ENCODE measurements at places on chromosomes 4 and X. TPM values are rescaled to one million over a fixed set of nuclear protein-coding genes. Genes with fewer than 3 reads are reported as not detected.

DNA sequence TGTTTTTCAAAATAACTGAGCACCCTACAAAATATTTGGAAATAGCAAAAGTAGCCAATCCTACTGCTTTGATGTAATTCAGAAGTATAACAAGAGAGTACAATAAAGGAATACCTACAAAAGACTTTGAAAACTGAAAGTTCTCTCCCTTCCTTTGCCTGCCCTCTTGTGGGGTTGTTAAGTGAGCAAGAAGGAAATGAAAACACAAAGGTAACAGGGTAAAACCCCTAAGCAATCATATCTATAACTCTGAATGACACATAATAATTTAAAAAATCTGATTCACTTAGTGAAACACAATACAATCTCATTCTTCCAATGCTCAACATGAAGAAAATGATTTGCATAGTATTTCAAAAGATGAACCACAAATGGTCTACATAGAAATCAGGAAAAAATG lies 98.2 kb downstream of the FRYL start:
- DNase-seq, result no peak
- no peak overlapping the region for H3K4me3 ChIP-seq
- no peaks in the 10 kb centered on the region for H3K4me1 ChIP-seq
- H3K36me3 ChIP-seq, result no peaks in the 10 kb centered on the region

GRCh38 chr4:171629182-171629581 lies 184.0 kb upstream of the GALNTL6 start:
- H3K4me1 ChIP-seq, result no peaks in the 10 kb centered on the region
- no peaks in the 10 kb centered on the region for H3K27me3 ChIP-seq
- H3K36me3 ChIP-seq, result no peaks in the 10 kb centered on the region
- H3K4me3 ChIP-seq, result no peak overlapping the region
- H3K27ac ChIP-seq, result no peak overlapping the region

DNA sequence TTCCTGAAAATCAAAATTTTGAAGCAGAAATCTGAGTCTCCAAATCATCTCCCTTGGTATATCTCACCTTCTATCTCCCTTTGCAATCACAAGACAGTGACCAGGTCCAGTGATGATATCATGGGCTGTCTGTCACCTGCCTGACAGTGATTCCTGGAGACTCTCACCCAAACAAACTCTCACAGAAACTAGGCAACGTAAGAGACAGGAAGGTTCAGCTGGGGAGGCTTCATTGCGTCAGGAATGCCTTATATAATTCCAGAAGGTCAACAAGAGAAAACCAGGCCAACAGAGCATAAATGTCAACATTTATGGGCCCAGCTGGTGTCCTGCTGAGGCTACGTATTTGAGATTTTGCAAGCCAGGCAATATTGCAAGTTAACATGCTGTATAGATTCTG lies 412.7 kb downstream of the KCNIP4 start:
- H3K27me3 ChIP-seq, result no peaks in the 10 kb centered on the region
- no peak overlapping the region for H3K27ac ChIP-seq
- H3K4me1 ChIP-seq, result peaks cover 4% of the 10 kb centered on the region
- H3K36me3 ChIP-seq, result no peaks in the 10 kb centered on the region

GRCh38 chr4:5905714-5906113 lies 12.8 kb upstream of the CRMP1 start:
- no peaks in the 10 kb centered on the region for H3K4me1 ChIP-seq
- H3K27me3 ChIP-seq, result no peaks in the 10 kb centered on the region
- DNase-seq, result no peak
- H3K36me3 ChIP-seq, result no peaks in the 10 kb centered on the region

- no peaks in the 10 kb centered on the region for H3K27me3 ChIP-seq
- H3K36me3 ChIP-seq, result no peaks in the 10 kb centered on the region
- peak overlapping the region; percentile 60 for H3K27ac ChIP-seq
- peak overlapping the region; percentile 1 for H3K4me3 ChIP-seq
These were observed 155.7 kb upstream of the JADE1 start for GRCh38 chr4:128653527-128654444.

DNA sequence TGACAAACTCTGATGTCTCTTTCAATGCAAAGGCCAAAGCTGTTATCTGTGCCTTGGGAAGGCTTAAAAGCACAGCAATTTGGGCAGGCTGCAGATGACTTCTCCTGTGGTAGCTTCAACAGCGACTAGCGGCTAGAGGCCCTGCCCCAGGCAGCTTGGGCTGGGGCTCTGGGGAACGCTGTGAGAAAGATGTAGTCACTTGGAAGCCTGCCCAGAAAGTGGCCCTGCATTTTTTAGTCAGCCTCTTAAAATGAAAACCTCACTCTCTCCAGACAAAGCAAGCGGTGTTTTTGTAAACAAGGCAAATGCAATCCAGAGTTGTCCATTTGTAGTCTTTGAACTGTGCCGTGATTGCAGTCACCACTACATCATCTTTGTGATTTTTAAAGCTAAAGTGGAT lies 27.5 kb downstream of the PCYT1B start:
- H3K27me3 ChIP-seq, result no peaks in the 10 kb centered on the region
- no peaks in the 10 kb centered on the region for H3K4me1 ChIP-seq
- H3K4me3 ChIP-seq, result no peak overlapping the region
- DNase-seq, result no peak
- H3K27ac ChIP-seq, result no peak overlapping the region

GRCh38 chr4:26450418-26450817 lies 39.9 kb downstream of the CCKAR start:
- no peaks in the 10 kb centered on the region for H3K36me3 ChIP-seq
- H3K4me1 ChIP-seq, result no peaks in the 10 kb centered on the region
- H3K27ac ChIP-seq, result no peak overlapping the region
- H3K4me3 ChIP-seq, result no peak overlapping the region

GRCh38 chrX:21943460-21944135 lies 3.1 kb downstream of the SMS start:
- H3K4me3 ChIP-seq, result no peak overlapping the region
- H3K4me1 ChIP-seq, result peaks cover 21% of the 10 kb centered on the region
- no peaks in the 10 kb centered on the region for H3K36me3 ChIP-seq
- DNase-seq, result no peak
- H3K27ac ChIP-seq, result no peak overlapping the region

DNA sequence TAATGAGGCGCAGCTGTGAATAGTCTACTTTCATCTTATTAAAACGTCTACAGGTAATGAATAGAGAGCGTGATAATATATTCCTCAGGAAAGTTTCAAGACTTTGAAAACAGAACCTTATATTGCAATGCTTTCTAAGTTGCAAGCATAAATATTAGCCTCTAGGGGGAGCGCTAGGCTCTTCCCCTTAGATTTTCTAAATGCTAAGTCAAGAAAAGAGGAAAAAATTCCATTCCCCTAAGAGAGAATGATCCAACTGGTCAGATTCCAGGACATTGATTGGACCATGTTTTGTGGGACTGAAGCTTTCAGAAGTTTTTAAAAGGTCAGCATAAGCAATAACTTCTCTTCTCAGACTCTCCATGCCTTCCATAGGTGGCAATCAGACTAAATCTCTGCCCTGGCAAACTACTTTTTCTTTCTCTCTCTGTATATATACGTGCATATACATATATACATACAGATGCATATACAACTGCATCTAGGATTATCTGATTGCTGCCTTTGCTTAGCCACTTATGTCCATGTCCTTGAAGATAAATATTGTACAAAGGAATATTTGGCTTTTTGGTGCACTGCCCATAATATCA lies 492.9 kb downstream of the INPP4B start:
- no peak overlapping the region for H3K4me3 ChIP-seq
- peak overlapping the region; percentile 17 for H3K27ac ChIP-seq
- no peak for DNase-seq
- H3K27me3 ChIP-seq, result no peaks in the 10 kb centered on the region

GRCh38 chrX:42686706-42687105 lies 91.3 kb downstream of the PPP1R2C start:
- H3K4me3 ChIP-seq, result no peak overlapping the region
- H3K36me3 ChIP-seq, result no peaks in the 10 kb centered on the region
- no peaks in the 10 kb centered on the region for H3K4me1 ChIP-seq
- no peak overlapping the region for H3K27ac ChIP-seq
- no peak for DNase-seq

- DNase-seq, result no peak
- H3K27me3 ChIP-seq, result no peaks in the 10 kb centered on the region
- H3K4me3 ChIP-seq, result no peak overlapping the region
- H3K27ac ChIP-seq, result no peak overlapping the region
- peaks cover 9% of the 10 kb centered on the region for H3K4me1 ChIP-seq
These were observed 141.0 kb downstream of the MAB21L2 start for GRCh38 chr4:150722908-150723362.

GRCh38 chrX:75303795-75304194 lies 29.9 kb downstream of the UPRT start:
- no peak overlapping the region for H3K4me3 ChIP-seq
- H3K4me1 ChIP-seq, result no peaks in the 10 kb centered on the region
- DNase-seq, result no peak

GRCh38 chrX:13317366-13317765 lies 2.5 kb downstream of the ATXN3L start:
- no peak for DNase-seq
- H3K4me3 ChIP-seq, result no peak overlapping the region
- no peaks in the 10 kb centered on the region for H3K27me3 ChIP-seq
- H3K27ac ChIP-seq, result no peak overlapping the region
- no peaks in the 10 kb centered on the region for H3K36me3 ChIP-seq

DNA sequence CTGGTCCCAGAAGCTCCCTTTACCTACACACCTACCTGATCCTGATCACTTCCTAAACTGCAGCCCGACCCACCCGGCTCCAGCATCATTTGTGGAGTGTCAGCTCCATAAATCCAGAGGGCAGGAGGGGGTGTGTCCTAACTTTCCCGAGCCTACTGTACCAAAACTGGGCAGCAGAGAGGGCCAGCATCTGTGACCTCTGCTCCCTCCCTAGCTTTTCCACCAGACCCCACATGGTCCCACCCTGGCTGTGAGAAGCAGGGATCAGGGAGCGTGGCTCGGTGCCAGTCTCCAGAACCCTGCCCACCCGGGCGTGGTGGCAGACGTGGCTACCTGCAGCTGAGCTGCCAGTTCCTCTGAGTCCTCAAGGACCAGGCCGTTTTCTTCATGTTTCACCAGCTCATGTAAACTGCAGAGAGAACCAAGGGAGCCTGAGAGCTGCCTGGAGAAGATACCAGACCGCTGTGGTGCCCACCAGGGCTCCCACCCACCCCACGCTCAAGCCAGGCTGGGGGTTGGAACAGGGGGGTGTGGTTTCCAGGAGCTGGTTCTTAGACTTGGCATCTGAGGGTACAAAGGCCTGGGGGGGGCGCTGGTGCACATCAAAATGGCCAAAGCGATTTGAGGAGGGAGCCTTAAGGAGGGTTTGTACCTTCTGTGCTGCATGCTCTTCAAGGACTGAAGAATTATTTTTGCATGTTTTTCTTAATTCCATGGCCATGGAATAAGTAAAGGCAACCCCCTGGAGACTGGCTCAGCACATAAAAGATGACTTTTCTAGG lies 76.7 kb upstream of the DRD5 start:
- no peak for DNase-seq
- no peaks in the 10 kb centered on the region for H3K27me3 ChIP-seq
- no peak overlapping the region for H3K27ac ChIP-seq
- H3K4me1 ChIP-seq, result no peaks in the 10 kb centered on the region

DNA sequence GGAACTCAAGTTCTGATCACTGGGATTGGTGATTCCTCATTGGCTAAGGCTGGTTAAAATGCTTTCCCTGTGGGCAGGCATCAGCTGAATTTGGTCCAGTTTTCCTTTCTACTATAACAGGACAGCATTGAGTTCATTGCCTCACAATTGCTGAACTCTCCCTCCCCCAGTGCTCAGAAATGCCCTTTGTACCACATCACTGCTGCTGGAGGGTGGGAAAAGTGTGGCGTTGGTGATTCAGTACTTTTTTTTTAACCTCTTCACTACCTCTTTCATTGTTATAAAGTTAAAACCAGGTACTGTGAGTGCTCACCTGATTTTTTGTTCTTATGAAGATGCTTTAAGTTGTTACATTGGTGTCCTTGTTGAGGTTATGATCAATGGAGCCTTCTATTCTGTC lies 69.3 kb upstream of the IL2 start:
- no peak overlapping the region for H3K4me3 ChIP-seq
- H3K27me3 ChIP-seq, result no peaks in the 10 kb centered on the region
- no peaks in the 10 kb centered on the region for H3K4me1 ChIP-seq
- no peak for DNase-seq
- no peaks in the 10 kb centered on the region for H3K36me3 ChIP-seq

GRCh38 chr4:145734576-145735346 lies 54.8 kb downstream of the C4orf51 start:
- H3K4me3 ChIP-seq, result peak overlapping the region; percentile 75
- H3K4me1 ChIP-seq, result peaks cover 38% of the 10 kb centered on the region
- peak overlapping the region; percentile 92 for H3K27ac ChIP-seq
- no peaks in the 10 kb centered on the region for H3K27me3 ChIP-seq
- no peaks in the 10 kb centered on the region for H3K36me3 ChIP-seq

- H3K4me3 ChIP-seq, result no peak overlapping the region
- peak overlapping the region; percentile 4 for H3K27ac ChIP-seq
- DNase-seq, result no peak
- H3K36me3 ChIP-seq, result no peaks in the 10 kb centered on the region
These were observed 58.0 kb downstream of the PPEF2 start for GRCh38 chr4:75844151-75844662.

- H3K4me3 ChIP-seq, result no peak overlapping the region
- H3K27ac ChIP-seq, result no peak overlapping the region
- no peaks in the 10 kb centered on the region for H3K36me3 ChIP-seq
- H3K4me1 ChIP-seq, result no peaks in the 10 kb centered on the region
- no peaks in the 10 kb centered on the region for H3K27me3 ChIP-seq
- DNase-seq, result no peak
These were observed 234.0 kb downstream of the OPHN1 start for GRCh38 chrX:68199062-68199848.

GRCh38 chr4:25161593-25161950 lies 1.3 kb upstream of the SEPSECS start:
- no peaks in the 10 kb centered on the region for H3K36me3 ChIP-seq
- peaks cover 23% of the 10 kb centered on the region for H3K4me1 ChIP-seq
- no peaks in the 10 kb centered on the region for H3K27me3 ChIP-seq
- peak overlapping the region; percentile 69 for H3K4me3 ChIP-seq
- DNase-seq, result no peak
- peak overlapping the region; percentile 89 for H3K27ac ChIP-seq

GRCh38 chr4:2254665-2255500 lies 7.0 kb downstream of the MXD4 start:
- H3K4me3 ChIP-seq, result peak overlapping the region; percentile 36
- DNase-seq, result no peak
- H3K4me1 ChIP-seq, result peaks cover 64% of the 10 kb centered on the region
- peaks cover 39% of the 10 kb centered on the region for H3K36me3 ChIP-seq
- H3K27ac ChIP-seq, result peak overlapping the region; percentile 88

The BLOC1S4 gene
- total RNA-seq, result 34.9 TPM

The TCEAL3 gene
- 32.7 TPM for total RNA-seq

The CT45A5 gene
- not detected for total RNA-seq

The DMD gene
- total RNA-seq, result 25.8 TPM

The ALAS2 gene
- 5.6 TPM for total RNA-seq

The KDR gene
- 19.4 TPM for total RNA-seq

The PPP1R2C gene
- not detected for total RNA-seq

The WDR17 gene
- 2.0 TPM for total RNA-seq

The PLS3 gene
- total RNA-seq, result 382 TPM

The SLC34A2 gene
- total RNA-seq, result not detected

The IGSF1 gene
- 1.2 TPM for total RNA-seq

The BEND2 gene
- not detected for total RNA-seq

The PI4K2B gene
- 13.0 TPM for total RNA-seq

The RIPPLY1 gene
- total RNA-seq, result not detected

The DNAJB14 gene
- total RNA-seq, result 24.3 TPM

Measured in vagina (tissue), 2 donors.